8988T (cell line): ENCODE measurements at places on chromosomes 7 and 10.

- no peak for DNase-seq
Measured at GRCh38 chr10:77889277-77889903, 37.2 kb downstream of the DLG5 start.

GRCh38 chr10:29304264-29304994, 15.6 kb downstream of the LYZL1 start:
- DNase-seq, result peak; percentile 28

DNA sequence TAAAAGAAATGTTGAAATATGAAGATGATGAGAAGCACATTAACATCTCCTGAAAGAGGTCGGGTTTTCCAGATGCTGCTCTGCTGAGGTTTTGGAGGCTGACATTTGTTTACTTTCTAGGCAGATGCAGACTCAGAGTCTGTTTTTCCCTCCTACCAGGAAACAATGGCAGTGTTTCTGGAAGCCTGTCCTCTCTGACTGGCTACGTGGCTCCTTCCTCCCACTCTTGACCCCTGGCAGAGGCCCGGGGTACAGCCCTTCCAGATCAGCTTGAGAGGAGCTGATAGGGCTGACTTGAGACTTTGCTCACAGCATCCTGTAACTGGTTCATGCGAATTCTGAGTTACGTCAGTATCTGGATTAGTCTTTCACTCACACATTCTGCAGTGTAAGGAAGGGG, 41.1 kb upstream of the IL15RA start:
- DNase-seq, result no peak

- no peak for DNase-seq
Measured at GRCh38 chr10:79323602-79324001, 23.7 kb upstream of the PPIF start.

GRCh38 chr10:4771554-4772201, 54.3 kb upstream of the AKR1E2 start:
- DNase-seq, result no peak

DNA sequence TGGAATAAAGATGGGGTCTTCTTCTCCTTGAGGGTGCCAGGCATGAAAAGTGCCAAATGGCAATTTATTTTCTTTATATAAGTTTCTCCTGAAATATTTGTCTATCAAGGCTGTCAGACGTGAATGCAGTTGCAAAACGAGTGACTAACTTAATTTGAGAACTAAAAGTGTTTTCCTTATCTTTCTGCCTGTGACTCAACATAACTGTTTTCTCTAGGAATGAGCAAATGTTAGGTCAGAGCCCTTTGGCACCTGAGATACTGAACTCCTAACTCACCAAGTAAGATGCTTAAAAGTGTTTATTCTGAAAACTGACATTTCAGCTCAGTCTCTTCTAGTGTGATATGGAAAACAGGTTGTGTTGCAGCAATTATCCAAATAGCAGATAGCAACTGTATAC, 197.0 kb downstream of the STK31 start:
- no peak for DNase-seq

- DNase-seq, result no peak
Measured at GRCh38 chr10:34147641-34148304, 667.3 kb downstream of the PARD3 start.

GRCh38 chr7:23356726-23357125, 57.6 kb downstream of the MALSU1 start:
- DNase-seq, result no peak

GRCh38 chr7:47744883-47745282, 163.0 kb upstream of the TNS3 start:
- DNase-seq, result no peak

- no peak for DNase-seq
Measured at GRCh38 chr10:48590945-48591344, 13.9 kb downstream of the ARHGAP22 start.

DNA sequence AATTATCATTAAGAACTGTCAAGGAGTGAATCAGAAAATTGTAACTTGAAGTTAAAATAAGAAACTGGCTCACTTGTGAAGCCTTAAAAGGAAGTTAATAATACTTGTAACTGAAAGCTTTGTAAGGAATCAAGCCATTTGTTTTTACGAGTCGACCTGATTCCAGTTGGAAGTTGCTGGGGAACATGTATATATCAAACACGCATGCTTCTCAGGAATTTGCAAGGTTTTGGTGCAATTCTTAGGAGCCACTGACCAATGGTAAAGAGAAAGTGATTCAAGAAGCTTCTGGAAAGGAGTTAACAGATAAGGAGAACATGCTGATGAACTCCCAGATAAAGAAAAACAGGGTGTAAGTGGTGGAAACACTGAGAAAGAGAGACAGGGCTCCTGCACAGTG, 56.4 kb downstream of the ETV1 start:
- DNase-seq, result no peak

DNA sequence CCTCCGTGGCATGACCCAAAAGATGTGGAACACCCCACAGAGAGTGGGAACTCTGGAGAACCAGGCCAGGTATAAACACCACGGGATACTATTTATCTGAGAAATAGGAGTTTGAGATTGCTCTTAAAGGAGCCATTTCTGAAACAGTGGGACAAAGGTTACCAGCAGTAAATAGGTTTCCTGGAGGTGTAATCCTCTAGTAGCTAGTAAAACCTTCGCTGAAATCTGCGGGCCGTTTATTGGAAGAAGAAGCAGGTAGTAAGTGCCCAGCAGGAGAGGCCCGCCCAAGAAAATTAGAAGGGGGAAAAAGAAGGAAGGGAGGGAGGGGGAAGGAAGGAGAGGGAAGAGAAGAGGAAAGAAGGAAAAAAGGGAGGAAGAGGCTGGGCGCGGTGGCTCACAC, 51.6 kb downstream of the CHST3 start:
- DNase-seq, result no peak

DNA sequence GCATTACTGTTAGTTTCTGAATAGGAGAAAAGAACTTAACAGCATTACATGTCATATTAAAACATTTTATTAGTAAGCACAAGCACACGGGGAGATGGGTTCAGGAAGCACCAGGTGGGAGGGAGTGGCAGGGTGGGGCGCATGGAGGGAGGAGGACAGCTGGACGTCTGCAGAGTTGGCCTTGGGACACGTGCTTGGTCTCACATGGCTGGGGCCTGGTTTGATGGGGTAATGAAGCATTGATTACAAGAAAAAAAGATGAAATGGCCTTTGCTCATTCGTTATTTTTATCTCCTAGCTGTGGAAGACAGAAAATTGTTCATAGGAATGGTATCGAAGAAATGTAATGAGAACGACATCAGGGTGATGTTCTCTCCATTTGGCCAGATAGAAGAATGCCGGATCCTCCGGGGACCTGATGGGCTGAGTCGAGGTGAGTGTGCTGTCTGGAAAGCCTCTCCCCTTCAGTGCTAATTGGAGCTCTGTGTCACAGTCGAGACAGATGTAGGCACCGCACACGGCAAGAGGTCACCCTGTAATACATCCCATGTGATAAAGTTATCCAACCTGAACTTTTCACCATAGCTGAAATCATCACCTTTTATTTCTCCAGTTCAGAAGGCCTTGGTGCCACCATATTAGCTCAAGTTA, 239.9 kb downstream of the CELF2 start:
- DNase-seq, result no peak

DNA sequence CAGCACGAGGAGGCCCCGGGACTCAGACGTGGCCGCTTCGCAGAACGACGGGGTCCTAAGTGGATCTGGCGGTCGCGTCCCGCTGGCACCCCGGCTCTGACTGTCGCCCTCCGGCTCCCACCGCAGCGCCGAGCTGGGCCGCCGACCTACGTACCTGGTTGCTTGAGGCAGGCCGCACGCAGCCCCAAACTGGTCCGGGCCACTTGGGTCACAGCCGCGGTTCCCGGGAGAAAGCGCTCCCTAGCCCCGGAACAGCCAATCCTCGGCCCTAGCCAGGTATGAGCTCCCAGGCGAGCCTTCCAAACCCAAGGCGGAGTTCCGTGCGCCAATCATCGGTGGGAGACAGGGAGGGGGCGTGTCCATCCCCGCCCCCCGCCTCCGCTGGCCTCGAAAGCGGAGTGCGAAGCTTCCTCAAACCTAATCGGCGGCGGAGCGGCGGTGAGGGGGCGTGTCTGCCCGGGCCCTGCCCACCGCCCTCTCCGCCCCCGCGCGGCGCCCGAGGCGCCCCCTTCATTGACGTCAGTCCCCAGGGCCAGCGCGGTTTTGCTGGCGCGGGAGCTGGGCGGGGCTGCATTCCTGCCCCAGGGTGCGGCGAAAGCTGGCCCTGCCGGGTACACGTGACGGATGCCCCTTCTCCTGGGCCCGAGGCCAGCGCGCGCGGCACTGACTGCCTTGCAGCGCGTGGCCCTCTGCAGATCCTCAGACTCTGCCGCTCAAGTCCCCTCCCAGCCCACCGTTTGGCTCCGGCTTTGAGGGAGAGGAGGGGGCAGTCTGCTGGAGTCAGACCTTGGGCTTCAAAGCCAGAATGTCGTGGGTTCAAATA, at the start of gene AVPI1:
TSS of gene AVPI1 (minus strand) at position 280 of the 823 bp plus-strand sequence. CDS start 7,336 bp downstream, outside the sequence.
- peak; percentile 88 for DNase-seq

- no peak for DNase-seq
Measured at GRCh38 chr10:88687853-88688467, 18.1 kb upstream of the LIPK start.

DNA sequence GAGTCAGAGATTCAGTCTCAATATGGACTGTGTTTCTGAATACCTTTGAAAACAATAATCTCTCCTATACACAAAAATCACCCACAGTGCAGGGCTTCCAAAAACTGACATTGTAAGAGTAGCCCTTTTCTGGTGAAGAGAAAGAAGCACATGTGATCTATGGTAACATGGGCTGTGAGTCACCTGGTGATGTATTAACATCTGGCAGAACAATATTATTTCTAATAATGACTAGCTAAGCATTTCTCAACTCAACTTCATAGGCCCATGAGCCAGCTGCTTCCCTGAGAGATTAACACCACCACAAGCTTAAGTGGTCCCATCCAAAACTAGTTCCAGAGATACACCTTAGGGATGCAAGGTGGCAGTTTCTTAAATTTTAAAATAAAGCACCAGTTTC, 331.0 kb upstream of the NRP1 start:
- DNase-seq, result no peak

DNA sequence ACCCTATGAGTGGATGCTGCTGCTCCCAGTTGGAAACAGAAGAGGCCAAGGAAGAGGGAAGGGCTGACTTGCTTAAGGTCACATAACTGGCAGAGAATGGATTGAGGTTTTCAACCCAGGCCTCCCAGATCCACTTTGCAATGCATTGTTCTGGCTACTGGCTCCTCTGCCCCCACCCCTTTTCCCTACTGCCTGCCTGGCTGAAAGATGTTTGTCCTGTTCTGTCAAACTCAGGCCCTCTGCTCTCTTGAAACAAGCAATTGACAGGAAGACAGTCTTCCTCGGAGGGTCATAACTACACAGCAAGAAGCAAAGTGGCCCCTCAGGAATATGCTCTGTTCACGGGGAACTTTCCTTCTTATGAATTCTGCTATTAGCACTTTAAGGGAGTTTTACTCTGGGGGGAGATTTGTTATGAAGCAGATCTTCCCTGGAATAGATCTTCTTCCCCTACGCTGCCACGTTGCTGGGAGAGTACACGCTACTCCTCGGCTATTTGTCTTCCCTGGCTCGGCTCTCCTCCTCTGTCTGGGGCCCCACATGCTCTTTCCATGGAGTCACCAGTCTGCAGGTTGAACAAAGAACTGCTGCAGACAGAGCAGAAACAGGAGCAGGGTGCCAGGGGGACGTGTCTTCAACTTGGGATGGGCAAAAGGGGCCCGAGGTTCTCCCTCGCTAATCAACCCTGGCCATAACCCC, 436.1 kb downstream of the TYW1 start:
- DNase-seq, result no peak

DNA sequence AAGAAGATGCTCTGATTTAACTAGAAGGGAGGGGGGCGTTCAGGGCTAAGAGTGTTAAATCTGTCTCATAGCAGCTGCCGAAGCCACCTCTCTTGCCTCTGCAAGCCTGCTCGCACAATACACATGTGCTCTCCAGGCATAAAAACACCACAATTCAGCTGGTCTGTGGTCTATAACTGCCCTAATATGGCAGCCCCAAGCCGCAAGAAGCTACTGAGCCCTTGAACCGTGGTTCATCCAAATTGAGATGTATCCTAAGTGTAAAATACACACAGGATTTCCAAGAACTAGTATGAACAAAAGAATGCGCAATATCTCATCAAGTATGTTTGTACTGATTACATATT, 70.8 kb upstream of the FGFR2 start:
- no peak for DNase-seq

GRCh38 chr7:132881317-132881716, 200.6 kb downstream of the CHCHD3 start:
- no peak for DNase-seq

- DNase-seq, result no peak
Measured at GRCh38 chr10:122962405-122962804, 8.4 kb upstream of the C10orf88 start.

- DNase-seq, result no peak
Measured at GRCh38 chr10:51369903-51370302, 295.6 kb downstream of the PRKG1 start.

DNA sequence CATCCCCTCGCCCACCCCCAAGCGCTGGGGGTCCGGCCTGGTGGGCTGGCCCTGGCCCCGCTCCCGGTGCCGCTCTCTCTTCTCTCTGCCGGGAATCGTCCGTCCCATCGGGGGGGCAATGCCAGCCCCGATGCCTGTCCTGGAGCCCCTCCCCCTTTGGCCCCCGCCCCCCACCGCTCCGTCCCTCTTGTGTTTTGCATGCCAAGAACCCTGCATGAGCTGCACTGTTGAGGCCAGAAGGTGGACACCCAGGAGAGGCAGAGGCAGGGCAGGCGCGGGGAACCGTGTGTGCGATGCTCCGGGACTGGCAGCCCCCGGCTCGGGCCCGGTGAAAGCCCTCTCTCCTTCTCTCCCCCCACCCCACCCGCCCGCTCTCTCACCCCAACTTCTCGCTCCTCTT, 22.1 kb upstream of the HSPB1 start:
- no peak for DNase-seq

- no peak for DNase-seq
Measured at GRCh38 chr10:130963052-130963393, 348.5 kb downstream of the TCERG1L start.

- DNase-seq, result no peak
Measured at GRCh38 chr10:97889461-97890265, 40.0 kb downstream of the GOLGA7B start.

DNA sequence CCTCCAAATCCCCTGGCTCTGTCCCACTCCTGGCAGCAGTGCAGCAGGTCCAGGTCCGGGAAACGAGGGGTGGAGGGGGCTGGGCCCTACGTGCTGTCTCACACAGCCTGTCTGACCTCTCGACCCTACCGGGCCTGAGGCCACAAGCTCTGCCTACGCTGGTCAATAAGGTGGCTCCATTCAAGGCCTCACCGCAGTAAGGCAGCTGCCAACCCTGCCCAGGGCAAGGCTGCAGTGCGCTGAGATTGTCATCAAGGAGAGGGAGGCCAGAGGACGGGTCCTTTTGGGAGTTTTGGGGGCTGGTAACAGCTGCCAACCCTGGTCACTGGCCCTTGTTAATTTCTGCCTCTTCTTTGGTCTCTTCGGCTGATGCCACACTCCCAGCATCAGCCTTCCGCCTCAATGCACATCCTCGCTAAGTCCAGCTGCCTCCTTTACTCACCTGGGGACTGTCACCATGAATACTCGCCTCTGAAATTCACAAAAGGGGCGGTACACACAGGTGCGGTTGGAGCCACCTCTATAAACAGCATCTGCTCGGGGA, 3.5 kb downstream of the EPO start:
- no peak for DNase-seq

- DNase-seq, result no peak
Measured at GRCh38 chr7:102036958-102037357, 219.5 kb downstream of the CUX1 start.
